Fibroblast of skin of back (primary cell): ENCODE measurements at places on chromosomes 6 and 20.
A peak's percentile ranks its signal among the peaks of the same experiment; 100 is the strongest.

GRCh38 chr6:79544299-79544927, 7.2 kb upstream of the LCA5 start:
- peak; percentile 18 for DNase-seq

DNA sequence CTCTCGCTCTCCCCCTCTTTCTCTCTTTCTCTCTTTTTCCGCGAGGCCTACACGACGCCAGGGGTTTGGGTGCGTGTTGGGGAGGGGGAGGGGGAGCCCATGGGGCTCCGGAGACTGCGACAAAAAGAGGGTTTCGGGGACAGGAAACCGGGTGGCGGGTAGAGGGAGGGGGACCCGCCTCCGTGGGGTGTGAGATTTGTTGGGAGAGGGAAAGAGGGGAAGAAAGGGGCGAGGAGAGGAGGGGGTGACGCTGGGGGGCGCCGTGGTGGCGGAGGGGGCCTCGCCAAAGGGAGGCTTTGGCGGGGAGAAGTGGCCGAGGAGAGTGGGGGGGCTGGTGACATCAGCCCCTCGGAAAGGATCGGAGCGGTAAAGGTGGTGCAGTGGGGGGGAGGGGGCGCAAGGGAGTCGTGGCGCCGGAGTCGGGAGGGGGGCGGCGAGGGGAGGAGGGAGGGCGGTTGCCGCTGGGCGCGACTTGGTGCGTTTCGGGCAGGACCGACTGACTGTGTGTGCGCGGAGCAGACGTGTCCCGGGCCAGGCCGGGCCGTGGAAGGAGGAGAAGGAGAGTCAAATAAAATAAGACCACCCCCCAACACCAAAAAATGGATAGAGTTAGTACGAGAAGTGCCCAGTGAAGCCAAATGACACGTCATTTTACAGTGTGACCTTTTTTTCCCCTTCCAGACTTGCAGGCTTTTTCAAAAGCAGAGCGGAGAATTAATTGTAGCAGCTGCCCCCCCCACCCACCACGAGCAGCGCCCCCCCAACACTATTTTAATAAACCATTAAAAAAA, 39.8 kb downstream of the GNAS start:
- peak; percentile 72 for DNase-seq

DNA sequence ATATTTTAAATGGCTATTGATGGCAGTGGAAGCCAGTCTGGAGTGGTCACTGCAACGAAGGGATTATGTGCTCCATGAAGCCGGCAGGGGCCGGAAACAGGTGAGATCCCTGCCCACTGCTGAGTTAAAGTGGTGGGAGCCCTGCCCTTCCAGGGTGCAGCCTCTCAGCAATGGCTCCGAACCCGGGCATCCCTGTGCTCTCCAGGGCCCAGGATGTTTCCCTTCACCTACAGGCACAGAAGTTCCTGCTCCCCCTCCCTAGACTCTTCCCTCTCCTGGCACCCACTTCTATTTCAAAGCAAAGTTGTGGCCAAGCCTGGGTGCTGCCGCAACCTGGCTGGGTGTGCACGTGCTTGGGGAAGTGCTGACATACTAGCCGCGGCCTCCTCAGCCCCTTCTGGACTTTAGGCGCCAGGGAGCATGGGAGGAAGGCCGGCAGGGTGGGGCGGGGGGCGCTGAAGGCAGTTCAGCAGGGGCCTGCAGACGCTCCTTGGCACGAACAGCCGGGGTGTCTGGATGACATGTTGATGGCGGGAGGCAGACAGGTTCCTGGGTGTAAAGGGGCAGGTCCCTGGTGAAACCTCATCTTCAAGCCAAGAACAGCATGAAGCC, 452.3 kb downstream of the HTR1B start:
- DNase-seq = no peak

DNA sequence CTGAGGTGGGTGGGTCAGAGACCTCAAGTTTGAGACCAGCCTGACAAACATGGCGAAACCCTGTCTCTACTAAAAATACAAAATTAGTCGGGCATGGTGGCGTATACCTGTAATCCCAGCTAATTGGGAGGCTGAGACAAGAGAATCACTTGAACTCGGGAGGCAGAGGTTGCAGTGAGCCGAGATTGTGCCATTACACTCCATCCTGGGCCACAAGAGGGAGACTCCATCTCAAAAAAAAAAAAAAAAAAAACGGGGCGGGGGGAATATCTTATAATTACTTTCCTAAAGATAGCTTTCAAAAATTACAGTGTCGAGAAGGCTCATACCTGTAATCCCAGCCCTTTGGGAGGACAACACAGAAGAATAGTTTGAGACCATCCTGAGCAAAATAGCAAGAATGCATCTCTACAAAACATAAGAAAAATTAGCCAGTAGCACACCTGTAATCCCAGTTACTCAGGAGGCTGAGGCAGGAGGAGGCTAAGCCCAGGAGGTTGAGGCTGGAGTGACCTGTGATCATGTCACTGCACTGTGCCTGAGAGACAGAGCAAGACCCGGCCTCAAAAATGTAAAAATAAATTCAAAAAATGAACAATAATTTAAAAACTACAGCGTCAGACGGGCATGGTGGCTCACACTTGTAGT, 25.8 kb downstream of the CBFA2T2 start:
- DNase-seq = no peak

GRCh38 chr6:156752666-156753301, 24.4 kb upstream of the ARID1B start:
- no peak for DNase-seq

DNA sequence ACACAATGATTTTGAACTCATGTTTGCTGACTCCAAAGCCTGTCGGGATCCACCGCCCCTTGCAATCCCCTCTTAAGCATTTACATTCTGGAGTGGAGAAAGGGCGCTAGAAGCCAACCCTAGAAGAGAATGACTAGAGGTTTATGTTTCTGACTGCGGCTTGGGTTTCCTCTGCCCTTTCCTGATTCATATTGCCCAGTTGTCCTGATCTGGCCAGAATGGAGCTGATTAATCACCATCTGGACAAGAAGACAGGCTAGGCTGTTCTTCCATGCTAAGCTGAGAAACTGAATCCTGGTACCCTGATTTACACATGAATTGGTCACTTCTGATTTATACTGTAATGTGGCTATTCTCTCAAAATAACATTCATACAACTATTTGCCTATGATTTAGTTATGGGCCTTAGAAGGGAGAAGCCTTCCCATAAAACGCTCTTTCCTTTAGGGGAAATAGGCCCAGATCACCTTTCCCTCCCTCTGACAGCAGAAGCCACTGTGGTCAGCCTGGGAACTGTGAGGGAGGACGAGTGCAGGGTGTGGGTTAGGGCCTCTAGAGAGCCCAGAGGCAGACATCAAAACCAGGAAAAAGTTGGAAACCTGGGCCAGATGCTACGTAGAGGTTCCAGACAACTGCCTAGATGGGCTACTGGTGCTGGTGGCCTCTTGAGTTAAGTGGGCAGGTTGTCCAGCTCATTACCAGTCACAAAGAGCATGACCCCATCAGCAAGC, 199.2 kb upstream of the PRDM1 start:
- DNase-seq = no peak

DNA sequence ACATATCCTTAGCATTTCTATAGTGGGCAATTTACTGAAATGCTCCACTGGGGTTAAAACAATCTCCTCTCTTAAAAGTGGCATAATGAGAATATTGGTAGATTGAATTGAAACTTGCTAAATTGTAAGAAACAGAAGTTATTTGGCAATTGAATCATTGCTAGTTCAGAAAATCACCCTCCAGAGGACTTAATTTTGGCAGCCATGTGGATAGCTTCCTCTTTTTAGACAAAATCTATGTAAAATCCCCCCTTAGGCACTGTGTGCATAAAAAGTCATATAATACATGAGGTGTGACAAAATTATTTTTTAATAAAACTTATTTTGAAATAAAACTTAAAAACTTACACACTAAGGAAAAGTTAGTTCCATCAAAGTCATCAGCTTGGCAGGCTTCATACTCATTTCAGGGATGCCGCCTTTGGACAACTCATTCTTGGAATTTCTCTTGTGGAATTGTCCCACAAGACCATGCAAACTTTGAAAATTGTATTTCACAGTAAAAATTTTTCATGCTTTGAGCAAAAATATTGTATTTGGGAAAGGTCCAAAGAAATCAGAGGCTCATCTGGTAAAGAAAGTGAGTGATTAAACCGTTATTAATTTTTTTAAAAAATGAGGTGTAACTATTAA, 473.0 kb downstream of the BCKDHB start:
- DNase-seq = peak; percentile 56

GRCh38 chr20:25252686-25253421, 5.0 kb downstream of the PYGB start:
- DNase-seq = no peak

- no peak for DNase-seq
These were observed 75.5 kb downstream of the NOL4L start for GRCh38 chr20:32509639-32510066.

DNA sequence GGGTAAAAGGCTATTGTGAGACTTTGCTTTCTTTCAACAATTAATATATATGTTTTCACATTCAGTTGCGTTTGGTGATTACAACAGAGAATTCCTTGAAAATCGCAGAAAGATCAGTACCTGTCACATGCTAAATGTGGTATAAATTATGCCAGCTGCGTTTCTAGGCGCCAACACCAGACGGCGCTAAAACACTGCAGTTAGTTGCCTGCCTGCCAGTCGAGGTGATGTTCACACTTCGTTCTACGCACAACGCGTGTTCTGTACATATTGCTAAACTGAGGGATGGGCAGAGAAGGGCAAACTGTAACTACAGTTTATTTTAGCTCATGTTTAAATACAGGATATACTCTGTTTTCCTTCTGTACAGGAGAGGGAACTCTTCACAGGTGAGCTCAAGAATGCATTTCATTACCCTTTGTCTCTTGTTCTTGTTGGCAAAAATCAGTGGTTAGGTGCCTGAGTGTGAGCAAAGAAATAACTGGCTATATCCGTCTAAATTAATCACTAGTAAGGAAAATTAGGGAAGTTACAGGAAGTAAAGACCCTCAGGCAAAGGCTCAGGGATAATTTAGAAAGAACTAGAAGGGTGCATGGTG, 100.1 kb upstream of the RGS17 start:
- DNase-seq = peak; percentile 33
